Stimulated activated CD4-positive, alpha-beta T cell treated with anti-CD3 and anti-CD28 coated beads, TNF-alpha, amount 100 ng/mL, for 1 hour (primary cell): ENCODE measurements at places on chromosomes 12 and 14.

DNA sequence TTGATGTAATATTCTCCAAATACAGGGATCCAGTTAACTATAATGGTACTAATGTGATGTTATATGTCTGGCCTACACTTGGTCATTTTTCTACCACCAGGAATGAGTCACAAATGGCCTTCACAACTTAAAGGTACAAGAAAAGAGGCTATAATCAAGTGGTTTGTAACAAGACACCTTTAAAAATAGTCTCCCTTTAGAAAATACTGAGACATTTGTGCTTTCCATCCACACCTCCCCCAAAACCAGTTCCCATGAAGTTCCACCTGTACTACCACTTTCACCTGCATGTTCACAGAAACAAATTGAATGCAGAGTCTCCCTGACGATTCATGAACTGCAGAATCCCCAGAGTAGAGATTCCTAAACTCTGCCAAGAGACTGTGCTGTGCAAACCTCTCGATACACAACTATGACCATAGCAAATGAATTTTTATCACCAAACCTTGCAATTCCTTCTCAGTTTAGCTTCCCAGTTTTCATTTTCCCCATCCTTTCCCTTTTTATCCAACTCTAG, 6.0 kb downstream of the BTG1 start:
- no peak for DNase-seq

DNA sequence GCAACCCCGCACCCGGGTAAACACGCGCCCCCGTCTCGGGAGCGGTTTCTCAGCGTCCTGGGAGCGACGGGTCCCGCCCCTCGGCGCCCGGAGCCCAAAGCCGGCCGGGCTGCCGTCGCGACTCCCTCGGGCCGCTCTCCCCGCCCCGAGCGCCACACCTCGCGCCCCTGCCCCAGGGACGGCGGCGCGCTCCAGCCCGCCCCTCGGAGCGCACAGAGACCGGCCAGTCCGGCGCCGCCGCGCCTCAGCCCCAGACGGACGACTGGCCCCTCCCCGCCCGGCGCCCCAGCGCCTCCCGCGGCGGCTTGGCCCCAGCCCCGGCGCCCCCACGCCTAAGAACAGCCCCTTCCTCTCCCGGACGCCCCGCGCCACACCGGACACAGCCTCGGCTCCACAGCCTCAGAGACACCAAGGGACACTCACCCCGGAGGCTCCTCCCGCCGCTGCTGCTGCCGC, 411 bp downstream of the BTBD7 start:
- peak; percentile 7 for DNase-seq

DNA sequence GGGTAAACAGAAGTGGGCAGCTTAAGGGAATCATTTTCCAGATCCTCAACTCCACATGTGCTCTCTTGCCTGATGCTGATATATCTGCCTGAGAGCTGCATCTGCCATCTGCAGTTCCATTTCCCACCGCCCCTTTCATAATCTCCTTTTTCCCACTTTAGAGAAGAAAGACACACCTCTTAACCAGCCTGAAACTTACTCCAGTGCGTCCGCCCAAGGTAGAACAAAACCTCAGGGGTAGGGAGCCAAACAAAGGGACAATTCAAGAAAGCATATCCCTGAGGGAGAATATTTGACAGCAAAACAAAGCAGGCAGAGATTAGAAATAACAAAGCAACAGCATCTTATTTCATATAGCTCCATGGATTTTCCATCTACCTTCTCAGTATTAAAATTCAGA, 4.3 kb downstream of the MDM1 start:
- DNase-seq = no peak

DNA sequence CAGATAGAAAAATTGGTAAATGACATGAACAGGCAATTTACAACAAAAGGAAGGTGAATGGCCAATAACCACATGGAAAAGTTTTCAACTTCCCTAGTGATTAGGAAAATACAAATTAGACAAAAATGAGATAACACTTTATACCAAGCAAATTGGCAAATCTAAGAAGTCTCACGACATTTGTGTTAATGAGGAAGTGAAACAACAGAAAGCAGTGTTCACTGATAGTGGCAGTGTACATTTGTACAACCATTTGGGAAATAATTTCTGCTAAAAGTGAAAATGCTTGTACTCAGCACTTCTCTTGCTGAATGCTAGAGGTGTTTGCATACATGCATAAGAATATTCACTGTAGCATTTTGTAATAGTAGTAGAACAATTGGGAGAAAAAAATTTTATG, 126.6 kb downstream of the LLPH start:
- DNase-seq = no peak

- no peak for DNase-seq
Measured at GRCh38 chr12:128914908-128915563, 61.8 kb downstream of the GLT1D1 start.

DNA sequence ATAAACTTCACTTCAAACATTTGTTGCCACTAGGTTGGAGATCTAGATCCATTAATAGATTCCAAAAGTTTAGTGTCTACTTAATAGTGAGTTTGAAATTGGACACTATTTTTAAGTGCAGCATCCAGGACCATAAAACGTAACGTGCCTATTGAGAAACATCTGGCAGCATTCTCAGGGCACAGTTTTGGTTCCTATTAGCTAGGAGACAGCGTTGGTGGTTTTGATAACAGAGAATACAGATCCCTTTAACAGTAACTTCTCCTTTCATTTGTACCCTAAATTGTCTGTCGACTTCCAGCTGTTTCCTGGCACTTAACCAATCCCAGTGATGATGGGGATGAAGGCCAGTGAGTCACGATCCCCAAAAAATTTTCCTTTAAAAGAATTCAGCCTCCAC, 25.8 kb downstream of the KCNK10 start:
- DNase-seq = no peak

DNA sequence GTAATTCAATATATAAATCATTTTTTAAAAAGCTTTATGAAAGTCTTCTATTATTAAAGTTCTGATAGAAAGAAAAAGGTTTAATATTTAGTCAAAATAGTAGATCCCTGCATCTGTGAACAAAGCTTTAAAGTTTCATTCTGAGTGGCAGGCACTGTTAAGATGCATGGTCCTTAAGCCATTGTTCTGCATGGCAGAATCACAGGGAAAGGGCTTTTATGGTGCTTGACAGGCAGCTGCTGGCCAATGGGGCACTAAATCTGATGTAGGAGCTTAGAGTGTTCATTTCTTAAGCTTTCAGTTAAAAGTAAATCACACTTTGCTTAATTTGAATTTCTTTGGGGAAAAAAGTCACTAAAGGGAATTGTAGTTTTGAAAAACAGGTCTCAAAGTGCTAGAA, 148.2 kb downstream of the PLEKHA5 start:
- no peak for DNase-seq

GRCh38 chr14:89270439-89271227, 146.4 kb downstream of the FOXN3 start:
- no peak for DNase-seq

DNA sequence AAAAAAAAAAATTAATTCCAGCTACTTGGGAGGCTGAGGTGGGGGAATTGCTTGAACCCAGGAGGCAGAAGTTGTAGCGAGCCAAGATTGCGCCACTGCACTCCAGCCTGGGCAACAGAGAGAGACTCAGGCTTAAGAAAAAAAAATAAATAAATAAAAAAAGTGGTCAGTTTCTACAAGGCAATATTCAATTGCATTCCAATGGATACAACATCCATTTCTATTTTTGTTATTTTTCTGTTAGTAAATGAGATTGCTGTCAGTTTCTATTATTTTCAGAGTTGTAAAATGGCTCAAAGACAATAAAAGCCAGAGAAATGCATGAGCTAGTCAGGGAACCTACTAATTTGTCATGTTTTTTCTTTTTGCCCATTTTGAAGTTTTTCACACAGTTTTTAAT, 119.2 kb downstream of the PDE3A start:
- DNase-seq = no peak

DNA sequence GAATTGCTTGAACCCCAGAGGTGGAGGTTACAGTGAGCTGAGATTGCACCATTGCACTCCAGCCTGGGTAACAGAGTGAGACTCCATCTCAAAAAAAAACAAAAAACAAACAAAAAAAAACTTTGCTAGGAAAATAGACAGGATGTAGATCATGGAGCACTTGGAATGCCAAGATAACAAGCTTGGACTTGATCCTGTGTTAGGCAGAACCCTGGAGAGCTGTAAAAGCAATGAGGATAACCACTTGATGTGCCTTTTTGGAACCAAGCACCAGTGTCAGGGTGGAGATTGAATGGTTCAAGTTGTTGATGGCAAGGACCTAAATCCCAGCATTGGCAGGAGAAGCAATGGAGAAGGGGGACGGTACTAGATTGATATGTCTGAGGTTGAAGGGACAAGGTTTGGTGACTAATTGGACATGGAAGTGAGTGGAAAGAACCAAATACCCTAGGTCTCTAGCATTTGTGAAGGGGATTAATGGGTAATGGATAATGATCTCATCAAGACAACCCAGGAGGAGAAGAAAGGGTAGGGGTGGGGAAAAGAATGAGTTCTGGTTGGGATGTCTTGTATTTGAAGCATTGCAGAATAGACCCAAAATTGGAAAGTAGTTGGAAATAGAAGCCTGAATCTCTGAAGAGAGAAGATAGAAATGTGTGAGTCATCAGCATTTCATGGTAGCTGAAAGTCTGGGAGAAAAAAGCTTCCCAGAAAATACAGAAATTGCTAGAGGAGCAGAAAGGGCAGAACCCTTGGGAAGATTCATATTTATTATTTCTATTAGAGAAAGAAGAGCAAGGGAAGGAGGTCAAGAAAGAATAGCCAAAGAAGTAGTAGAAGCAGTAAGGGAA, 176.7 kb downstream of the NUAK1 start:
- no peak for DNase-seq

- DNase-seq = no peak
Measured at GRCh38 chr12:128856035-128856790, 2.9 kb downstream of the GLT1D1 start.

GRCh38 chr12:49872781-49873181, 29.9 kb upstream of the BCDIN3D start:
- DNase-seq = no peak

GRCh38 chr14:102479777-102480176, 29.8 kb downstream of the ANKRD9 start:
- no peak for DNase-seq

GRCh38 chr12:65335021-65335714, 56.7 kb downstream of the MSRB3 start:
- no peak for DNase-seq

DNA sequence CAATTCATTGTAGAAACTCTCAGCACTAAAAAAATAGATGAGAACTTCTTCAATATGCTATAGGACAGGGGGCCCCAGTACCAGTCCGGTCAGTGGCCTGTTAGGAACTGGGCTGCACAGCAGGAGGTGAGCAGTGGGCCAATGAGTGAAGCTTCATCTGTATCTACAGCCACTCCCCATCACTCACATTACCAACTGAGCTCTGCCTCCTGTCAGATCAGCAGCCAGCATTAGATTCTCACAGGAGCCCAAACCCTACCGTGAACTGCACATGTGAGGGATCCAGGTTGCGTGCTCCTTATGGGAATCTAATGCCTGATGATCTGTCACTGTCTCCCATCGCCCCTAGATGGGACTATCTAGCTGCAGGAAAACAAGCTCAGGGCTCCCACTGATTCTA, 15.7 kb upstream of the ANO2 start:
- no peak for DNase-seq

DNA sequence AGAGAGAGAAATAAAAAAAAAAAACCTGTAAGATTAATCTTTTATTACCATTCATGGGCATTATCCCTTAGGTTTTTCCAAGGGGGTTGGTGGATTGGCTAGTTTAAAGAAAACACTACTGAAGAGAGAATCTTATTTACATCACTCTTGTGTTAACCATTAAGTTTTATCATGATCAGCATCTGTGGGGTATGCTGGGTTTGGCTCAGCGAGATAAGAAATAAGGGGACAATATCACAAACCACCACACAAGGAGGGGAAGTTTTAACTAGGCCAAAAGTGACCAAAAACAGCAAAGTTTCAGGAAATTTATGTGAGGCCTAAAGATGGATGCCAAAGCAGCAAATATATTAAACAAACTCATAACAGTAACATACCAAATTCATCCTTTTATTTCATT, 548.6 kb downstream of the SLC16A7 start:
- no peak for DNase-seq

GRCh38 chr12:131765961-131766360, 55.1 kb downstream of the SFSWAP start:
- DNase-seq = no peak

- no peak for DNase-seq
Measured at GRCh38 chr12:106378788-106379187, 21.2 kb downstream of the POLR3B start.

DNA sequence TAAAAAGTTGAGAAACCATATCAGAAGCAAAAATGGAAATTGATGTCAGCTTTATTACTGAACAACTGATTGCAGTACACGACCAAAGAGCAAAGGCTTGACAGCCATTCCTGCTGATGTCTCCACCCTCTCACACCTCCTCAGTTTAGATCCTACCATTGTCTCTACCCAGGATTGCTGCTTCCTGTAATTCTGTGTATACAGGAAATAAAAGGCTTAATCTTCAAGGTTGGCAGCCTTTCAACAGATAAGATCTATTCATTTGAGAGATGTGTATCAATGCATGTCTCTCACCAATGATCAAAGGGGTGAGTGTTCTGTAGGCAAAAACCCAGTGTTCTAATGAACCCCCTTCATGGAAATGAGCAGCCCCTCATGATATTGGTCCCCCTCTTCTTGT, 27.0 kb downstream of the SLCO1C1 start:
- DNase-seq = no peak

- no peak for DNase-seq
Measured at GRCh38 chr12:78392918-78393317, 471.7 kb upstream of the SYT1 start.

DNA sequence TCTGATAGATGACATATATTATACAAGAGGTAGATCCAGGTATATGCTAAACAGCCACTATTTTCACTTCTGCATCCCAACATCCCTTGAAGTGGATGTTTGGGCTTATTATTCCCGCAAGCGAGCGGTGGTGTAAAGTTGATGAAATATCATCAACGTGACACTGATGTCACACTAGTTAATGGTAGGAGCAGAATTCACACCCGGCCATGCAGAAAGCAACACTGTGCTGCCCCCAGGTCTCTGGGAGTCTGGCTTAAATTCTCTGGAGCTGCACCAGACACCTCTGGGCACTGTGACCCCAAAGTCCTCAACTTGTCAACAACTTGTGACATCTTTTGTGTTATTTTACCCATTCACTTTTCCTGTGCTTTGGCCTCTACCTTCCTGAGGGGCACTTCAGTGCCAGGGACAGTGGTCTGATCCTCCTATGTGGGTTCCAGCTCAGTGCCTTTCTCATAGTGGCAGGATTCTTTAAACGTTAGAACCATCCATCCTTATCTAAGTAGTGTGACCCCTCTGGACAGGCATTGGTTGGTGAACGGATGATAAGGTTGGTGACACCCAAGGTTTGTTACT, 952 bp downstream of the DRAM1 start:
- no peak for DNase-seq

- no peak for DNase-seq
Measured at GRCh38 chr14:23018107-23018506, 8.2 kb upstream of the C14orf93 start.
